ENCODE measurements at places on chromosomes 2 and 18. TPM values are rescaled to one million over a fixed set of nuclear protein-coding genes. Genes with fewer than 3 reads are reported as not detected.

DNA sequence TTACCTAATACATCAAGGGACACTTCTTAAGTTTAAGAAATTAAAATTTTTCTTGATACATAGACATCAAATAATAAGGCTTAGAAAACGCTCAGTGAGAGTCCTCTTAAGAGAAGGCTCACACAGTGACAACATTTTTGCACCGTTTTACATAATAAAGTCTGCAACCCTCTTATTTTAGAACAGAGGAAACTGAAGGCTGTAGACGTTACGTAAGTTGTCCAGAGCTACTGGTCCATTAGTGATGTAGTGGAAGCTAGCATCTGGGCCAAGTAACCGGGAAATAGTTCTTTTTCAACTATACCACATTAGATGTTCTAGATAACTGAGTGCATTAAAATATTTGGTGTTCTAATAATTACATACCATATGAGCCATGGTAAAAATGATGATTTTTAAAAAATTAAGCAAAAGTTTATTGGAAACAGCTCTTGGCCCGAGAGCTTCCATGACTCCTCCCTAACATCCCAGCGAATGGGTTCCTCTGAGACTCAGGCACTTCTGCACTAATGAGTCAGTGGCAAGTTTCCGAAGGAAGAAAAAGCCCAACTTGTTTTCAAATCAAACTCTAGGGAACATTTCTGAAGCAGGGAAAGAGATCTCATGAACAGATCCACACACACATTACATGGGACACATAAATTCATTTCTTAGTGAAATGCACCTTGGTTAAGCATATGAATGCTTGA, 232.6 kb upstream of the PXDN start:
- DNase-seq: no peak

DNA sequence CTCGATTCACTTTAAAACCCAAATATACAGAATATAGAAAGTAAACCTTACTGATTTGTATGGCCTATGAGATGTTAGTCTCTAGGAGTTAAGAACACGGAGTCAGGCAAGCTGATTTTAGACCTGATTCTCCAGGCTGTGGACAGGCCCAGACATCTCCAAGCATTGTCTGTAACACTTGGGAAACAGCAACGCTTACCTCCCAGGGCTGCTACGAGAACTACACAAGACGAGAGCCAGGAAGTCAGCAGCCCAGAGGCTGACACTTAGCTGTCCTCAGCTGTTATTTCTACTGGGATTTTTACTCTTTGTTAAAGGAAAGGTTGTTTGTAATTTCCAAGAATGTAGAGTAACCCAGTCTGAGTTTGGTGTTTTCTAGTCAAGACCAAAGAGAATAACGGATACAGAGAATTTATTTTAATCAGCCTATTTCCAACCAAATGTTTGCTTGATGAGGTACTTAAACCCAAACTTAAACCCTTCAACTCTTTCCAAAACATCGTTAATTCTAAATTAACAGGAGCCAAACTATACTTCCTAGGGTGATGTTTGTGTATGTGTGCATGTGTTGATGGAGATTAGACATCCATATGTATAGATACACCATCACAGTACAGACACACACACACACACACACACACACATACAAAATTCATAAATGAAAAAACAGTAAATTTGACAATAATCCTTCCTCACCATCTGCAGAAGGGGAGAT, 123.4 kb downstream of the LAMA1 start:
- no peak for DNase-seq

DNA sequence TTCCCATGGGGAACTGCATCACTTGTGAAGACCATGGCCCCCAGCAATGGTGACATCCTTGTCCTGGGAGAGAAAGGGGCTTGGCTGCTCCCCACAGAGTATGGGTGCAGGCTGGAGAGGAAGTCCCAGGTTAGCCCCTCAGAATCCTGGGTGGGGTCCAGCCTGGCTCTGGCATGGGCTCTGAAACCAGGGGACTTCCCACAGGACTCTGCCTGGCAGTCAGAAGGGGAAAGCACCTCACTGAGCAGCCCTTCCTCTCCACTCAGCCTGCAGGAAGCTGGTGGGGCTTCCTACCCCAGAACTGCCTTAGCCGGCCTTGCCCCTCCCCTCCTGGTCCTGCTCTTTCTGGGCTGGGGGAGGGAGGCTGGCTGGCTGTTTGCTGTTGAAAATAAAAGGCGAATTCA, 3.7 kb downstream of the NEURL3 start:
- no peak for DNase-seq

DNA sequence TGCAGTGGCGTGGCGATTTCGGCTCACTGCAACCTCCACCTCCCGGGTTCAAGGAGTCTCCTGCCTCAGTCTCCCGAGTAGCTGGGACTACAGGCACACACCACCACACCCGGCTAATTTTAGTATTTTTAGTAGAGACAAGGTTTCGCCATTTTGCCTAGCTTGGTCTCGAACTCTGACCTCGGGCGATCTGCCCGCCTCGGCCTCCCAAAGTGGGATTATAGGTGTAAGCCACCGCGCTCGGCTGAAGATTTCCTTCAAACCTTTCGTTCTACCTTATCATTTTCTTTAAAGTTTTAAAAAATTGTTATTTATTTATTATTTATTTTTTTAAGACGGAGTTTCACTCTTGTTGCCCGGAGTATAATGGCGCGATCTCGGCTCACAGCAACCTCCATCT, 979 bp upstream of the WDR43 start:
- no peak for DNase-seq

The HAUS1 gene
- 24.6 TPM for total RNA-seq

The SCYGR6 gene
- total RNA-seq: not detected

The SP5 gene
- total RNA-seq: 3.5 TPM
